Activated T-cell treated with anti-CD3 and anti-CD28 coated beads, Interleukin-2, amount 50 U/mL, for 1 hour (primary cell): ENCODE measurements at places on chromosomes 5 and 9.

DNA sequence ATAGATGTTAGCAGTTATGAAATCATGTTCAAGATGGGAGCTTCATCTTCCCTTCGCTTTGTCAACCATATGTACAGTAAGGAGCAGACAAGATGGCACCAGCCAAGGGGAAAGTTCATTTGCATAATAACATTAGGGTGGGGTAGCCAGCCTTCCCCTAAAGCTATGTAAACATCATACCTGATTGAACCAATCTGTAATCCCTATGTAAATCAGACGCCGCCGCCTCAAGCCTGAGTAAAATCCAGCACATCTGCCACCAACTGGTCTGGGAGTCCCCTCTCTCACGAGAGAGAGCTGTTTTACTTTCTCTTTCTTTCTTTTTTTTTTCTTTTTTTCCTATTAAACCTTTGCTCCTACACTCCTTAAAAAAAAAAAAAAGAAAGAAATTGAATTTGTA lies 30.8 kb upstream of the REEP2 start:
- DNase-seq: no peak

- no peak for DNase-seq
These were observed 58.1 kb downstream of the STARD4 start for GRCh38 chr5:111454198-111454622.

DNA sequence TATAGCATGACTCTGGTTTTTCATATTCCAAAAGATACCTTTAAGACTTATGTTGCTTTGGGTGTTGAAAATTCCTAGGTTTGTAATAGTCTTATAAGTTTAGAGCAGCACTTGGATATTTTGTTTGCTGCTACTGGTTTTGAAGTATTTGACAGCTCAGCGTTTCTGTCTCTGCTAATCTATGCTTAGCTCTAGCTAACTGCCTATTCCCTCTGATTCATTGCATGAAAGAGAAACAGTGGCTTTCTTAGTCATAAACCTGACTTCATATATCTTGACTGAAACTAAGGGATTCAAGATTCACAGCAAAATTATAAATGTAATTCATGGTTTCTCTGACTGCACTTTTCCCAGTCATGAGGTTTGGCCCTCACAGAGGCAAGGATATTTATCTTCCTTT lies 35.6 kb upstream of the ANXA1 start:
- DNase-seq: no peak

DNA sequence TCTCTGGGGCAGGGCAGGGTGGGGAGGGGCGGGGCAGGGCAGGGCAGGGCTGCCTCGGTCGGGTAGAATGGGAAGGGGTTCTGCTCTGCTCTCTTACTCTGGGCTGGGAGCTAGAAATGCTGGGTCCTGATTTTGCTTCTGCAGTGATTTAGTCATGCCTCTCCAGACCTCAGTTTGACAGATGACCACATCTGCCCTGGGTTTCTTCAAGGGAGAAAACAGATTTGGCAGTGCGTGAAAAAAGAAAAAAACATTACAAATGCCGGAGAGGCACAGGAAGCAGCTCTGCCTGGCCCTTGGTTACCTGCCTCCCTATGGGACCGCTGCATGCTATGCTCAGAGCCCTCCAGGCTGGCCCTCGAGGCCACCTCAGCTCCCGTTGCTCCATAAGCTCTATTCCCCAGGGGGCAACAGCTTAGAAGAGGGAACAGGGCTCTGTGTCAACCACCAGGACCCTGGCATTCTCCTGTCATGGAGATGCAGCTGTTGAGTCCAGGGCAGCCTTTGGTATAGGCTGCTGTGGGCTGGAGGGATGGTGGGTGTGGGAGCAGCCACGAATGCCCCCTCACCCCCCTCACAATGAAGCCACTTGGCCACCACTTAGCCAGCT lies 53.2 kb upstream of the UBTD2 start:
- DNase-seq: no peak

DNA sequence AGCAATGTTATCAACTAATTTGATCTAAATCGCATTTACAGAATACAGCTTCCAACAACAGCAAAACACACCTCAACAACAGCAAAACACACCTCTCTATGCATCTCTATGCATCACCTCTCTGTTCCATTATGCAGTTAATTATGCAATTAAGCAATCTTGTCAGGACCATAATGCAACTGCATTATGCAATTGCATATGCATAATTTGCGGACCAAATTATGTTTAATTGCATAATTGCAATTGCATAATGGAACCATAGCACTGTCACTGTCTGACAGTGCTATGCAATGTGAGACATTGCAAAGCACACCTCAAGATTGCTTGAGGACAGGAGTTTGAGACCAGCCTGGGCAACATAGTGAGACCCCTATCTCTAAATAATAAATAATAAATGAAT lies 80.4 kb upstream of the PRSS3 start:
- DNase-seq: no peak

DNA sequence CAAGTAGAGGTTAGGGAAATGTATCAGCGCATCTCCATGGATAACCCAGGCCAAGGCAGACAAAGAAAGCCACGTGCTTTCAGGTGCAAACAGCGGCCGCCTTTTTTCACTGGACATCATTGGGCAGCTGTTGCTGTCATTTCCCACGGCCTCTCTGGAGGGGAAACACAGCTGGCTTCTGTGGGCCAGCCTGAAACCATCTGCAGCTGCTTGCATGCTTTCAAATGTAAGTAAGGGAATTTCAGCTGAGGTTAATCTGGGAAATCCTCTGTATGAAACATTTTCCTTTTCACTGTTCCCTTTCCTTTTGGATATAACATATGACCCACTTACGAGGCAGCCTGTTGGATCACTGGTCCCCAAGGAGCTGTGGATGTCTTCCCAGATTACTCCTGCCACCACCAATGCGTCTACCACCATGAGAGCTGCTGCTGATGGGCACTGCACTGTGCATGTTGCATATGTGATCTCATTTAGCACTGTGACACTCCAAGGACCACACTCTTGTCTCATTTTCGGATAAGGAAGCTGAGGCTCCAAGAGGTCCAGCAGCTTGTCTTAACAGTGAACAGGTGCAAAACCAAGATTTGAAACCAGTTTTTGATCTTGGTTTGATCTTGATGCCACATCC lies 106.3 kb downstream of the C9orf152 start:
- no peak for DNase-seq

DNA sequence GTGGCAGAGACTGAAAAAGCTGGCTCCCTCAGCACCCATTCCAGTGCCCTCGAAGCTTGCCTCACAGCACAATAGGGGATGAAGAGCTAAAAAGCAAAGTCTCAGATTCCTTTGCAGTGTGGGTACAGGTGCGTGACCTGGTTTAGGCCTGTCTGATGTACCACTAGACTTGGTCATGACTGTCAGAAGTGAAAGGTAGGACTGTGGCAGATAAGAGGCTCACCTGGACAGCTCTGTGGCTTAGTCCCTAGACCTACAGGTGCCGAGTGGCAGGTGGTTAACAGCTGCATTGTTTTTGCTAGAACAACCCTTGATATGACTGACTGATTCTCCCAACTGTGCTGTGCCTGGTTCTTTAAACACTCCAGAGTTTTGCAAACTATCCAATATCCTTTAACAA lies 14.7 kb upstream of the SFXN1 start:
- DNase-seq: no peak

GRCh38 chr9:14482856-14483255 lies 168.9 kb upstream of the NFIB start:
- DNase-seq: no peak

GRCh38 chr5:138653502-138653901 lies 78.3 kb upstream of the HSPA9 start:
- no peak for DNase-seq

- DNase-seq: no peak
These were observed 65.9 kb upstream of the GNAQ start for GRCh38 chr9:78097541-78097940.

DNA sequence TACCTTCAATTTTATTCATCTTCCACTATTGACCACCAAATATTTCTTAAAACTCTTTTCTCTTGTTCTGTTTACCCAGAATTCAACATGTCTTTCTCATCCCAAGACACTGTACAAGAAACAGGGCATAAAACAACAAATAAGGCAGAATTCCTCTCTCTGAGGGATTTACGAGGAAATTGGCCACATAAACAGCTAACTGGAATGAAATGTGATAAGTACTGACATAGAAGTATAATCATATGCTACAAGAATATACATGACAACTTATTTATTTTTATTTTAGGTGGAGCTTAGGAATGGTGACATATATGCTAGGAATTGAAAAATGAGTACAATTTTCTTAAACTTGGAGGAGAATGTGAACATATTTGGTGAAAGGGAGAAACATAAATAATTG lies 48.8 kb upstream of the FBN2 start:
- no peak for DNase-seq
